ENCODE measurements at places on chromosomes 16 and 17.

GRCh38 chr17:45137561-45138305 is 2.2 kb downstream of the ACBD4 start:
- no peak for DNase-seq

GRCh38 chr17:48998587-48999440 is 1.6 kb downstream of the IGF2BP1 start:
- no peak for DNase-seq

DNA sequence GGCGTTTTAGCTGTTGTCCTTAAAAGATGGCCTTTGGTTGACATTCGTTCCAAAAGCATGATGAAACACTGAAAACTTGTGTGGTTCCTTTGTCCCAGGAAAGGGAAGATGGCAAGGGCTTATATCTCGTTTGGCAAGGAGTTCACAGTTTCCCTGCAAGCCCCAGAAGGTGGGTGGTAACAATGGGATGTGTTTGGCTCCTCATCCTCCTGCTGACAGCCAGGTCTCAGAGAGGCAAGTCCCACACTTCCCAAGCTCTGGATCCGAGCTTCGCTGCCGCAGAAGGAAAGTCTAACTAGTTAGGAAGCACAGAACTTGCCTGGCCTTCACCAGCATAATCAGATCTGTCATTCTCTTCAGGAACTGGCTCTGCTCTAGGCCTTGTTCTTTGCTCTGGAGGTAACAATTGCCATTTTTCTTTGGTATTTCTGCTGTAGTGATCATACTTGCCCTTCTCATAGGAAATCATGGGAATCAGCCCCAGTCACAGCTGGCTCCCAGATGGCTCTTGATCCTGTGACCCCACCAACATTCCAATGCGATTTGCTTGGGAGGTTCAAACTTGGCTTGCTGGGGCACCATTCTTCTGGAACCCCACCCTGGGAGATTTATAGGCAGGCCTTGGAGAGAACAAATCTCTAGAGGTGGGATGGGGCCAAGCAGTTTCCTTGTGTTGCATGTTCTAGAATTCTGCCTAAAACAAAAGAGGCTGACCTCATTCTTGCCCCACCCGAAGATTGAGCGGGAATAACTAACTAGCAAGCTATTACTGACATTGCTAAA is 17.9 kb downstream of the KPNA2 start:
- DNase-seq, result no peak

DNA sequence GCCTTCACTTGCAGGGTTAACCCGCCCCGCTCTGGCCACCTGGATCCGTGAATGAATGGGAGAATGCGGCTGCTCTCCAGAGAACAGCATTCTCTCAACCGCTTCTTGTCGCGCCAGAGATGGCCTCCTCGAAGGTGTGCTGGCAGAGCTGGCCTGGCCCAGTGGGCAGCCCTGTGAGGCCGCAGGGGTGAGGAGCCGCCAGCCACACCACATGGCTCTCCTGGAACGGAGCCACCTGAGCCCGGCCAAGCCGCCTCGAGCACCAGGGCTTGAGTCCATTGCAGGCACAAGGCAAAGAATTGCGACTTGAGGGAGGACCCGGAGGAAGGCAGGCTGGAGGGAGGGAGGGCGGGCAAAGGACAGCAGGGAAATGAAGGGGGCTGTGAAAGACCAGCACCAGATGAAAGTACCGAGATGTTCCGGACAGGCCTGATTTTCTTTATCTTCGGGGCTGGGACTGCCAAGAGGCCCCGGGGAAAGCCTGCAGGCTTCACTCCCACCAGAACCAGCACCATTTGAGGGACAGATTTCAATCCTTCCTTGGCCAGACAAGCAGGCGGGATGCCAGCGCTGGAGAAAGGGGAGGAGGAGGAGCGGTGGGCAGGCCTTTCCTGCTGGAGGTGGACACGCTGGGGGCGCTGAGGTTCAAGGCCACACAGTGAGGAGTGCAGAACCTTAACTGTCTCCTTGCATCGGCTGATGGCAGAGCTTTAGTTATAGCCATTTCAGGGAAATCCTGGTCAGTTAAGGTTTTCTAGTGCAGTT is 69.4 kb downstream of the MRC2 start:
- DNase-seq, result no peak

DNA sequence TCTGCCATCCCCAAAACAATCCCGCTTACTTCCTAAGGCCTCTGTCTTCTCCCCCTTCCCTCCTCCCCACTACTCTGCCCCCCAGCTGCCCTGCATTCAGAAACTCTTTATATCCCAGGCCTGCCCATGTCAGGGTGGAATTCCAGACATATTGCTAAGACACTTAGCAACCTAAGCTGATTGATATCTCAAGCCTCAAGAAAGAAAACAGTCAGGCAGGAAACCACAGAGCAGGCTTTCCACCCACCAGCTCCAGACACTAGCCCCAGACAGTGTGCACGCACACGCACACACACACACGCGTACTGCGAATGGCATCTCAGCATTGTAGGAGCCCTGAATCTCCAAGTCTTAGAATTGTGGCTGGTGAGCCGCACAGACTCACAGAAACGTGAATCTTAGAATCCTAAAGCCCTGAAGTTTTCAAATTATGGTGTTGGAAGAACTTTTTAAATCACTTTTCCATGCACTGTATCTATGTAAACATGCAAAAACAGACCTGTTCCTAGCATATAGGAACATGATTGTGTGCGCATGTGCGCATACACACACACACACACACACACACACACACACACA is 8.8 kb upstream of the LPCAT2 start:
- DNase-seq, result no peak

Data from GM12865 (cell line).